Right renal pelvis (tissue), 4 donors: ENCODE measurements at places on chromosomes 13 and 19.

GRCh38 chr19:1935484-1936208 is 5.3 kb upstream of the CSNK1G2 start:
- DNase-seq, result no peak

GRCh38 chr13:43908156-43909126 is 28.7 kb downstream of the LACC1 start:
- peak; percentile 28 for DNase-seq

- no peak for DNase-seq
Observed at GRCh38 chr13:70385852-70386251, 277.6 kb upstream of the KLHL1 start.

- DNase-seq, result no peak
Observed at GRCh38 chr13:75161804-75162203, 320.2 kb downstream of the TBC1D4 start.

GRCh38 chr19:12793290-12794195 is 2.3 kb downstream of the JUNB start:
- DNase-seq, result no peak

- DNase-seq, result no peak
Observed at GRCh38 chr13:32200741-32201140, 114.4 kb downstream of the ZAR1L start.

GRCh38 chr19:6402837-6403608 is 10.1 kb upstream of the GTF2F1 start:
- DNase-seq, result no peak

DNA sequence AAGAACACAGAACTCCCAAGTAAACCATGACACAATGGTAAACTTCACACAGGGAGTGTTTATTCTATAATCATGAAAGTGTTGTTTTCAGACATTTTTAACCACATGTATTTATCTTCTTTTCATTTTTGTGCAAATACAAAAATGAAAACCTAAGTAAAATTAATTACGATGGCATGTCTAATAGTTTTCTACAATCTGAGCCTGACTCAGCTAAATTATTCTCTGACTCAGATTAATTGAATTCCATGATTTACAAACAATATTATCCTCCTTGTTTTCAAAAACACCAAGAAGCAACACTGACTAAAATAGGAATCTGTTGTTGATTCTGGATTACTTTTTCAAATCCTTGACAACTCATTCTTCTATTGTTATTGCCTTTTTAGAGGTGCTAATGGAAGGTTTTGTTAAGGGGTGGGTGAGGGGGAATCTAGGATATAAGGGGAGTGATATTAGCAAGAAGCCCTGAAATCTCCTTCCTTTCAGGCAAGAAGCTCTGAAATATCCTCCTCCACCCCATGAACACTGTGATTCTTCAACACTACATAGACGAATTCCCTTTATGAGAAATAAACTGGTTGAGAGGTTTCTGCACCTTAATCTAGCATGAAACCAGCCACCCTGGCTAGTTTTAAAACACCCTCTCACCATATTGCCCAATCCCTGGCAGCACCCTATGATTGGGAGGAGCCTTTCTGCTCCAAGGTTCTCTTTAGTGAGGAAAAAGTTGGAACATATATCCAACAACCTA is 1057.7 kb upstream of the PCDH20 start:
- no peak for DNase-seq

DNA sequence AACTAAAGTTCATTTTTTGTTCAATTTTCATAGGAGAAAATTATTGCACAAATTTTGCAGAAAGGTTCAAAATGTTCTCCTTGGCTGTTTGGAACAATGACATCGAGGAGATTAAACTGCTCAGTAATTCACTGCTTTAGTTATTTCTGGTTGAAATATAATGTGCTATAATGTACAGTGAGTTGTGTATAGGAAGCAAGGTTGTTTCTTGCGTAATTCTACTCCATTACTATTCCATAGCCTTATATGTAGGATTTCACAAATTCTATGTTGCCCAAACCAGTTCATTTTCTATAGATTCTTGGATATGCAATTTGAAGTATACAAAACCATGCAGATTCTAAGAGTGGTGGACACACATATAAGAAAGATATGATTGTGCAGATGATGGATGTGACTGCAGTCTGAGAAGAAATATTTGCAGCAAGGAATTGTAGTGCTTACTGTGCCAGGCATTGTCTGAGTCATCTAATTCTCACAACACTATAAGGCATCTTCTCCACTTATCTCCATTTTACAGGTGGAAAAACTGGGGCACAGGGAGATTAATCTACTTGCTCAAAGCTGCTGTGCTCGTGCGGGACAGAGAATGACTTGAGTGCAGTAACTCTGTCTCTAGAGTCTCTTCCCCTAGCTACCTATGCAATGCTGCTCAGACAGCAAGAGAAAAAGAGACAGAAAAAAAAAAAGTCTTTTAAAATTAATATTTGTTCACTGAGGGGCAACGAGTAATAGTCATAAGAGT is 515.5 kb downstream of the MYO16 start:
- DNase-seq, result no peak

DNA sequence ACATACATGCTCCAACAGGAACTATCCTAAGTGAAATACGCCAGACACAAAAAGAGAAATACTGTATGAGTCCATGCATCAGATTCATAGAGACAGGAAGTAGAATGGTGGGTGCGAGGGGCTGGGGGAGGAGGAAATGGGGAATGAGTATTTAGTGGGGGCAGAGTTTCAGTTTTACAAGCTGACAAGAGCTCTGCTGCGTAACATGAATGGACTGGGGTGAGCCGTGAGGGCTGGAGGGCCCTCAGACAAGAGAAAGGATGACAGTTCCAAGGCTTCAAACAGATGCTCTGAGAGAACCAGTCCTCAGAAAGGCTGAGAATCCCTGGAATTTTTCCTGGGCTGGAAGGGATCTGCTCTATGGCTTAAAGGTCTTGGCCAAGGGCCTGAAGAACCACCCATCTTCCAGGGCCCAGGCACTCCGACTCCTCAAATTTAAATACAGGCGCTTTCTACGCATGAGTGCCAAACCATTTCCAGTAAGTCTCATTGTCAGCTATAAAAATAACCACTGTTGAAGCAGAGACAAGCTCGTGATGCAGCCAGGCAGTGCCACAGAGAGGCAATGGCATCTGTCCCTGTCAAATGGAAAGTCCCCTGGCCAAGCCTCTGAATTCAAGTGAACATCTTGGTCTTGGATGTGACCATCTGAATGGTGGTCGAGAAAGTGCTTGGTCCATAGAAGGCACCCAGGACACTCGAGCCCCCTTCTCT is 17.5 kb downstream of the KLF2 start:
- no peak for DNase-seq

GRCh38 chr13:59494560-59494970 is 669.2 kb downstream of the DIAPH3 start:
- DNase-seq, result no peak

GRCh38 chr19:8214802-8215201 is 5.6 kb downstream of the CERS4 start:
- no peak for DNase-seq

GRCh38 chr13:77985866-77986636 is 67.4 kb upstream of the EDNRB start:
- no peak for DNase-seq

- no peak for DNase-seq
Observed at GRCh38 chr19:41492843-41493242, 49.9 kb downstream of the ERICH4 start.

DNA sequence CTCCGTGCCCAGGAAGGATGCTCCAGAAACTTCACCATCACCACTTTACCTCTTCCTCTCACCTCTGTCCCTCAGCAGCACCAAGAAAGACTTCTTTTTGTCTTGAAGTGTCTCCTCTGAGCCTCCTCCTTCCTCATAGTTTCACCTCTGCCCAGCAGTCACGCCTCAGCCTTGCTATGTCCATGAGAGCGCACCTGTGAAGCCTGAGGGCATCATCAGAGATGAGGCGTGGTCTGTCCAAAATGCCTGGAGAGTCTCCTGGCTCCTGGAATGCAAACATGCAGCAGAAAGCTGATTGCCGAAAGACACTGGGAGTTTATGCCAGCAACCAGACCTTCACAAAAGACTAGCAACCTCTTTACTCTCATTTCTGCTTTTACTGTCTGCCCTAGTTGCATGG is 336.6 kb downstream of the TEX29 start:
- DNase-seq, result no peak

GRCh38 chr13:105612541-105612940 is 922.9 kb downstream of the EFNB2 start:
- no peak for DNase-seq

DNA sequence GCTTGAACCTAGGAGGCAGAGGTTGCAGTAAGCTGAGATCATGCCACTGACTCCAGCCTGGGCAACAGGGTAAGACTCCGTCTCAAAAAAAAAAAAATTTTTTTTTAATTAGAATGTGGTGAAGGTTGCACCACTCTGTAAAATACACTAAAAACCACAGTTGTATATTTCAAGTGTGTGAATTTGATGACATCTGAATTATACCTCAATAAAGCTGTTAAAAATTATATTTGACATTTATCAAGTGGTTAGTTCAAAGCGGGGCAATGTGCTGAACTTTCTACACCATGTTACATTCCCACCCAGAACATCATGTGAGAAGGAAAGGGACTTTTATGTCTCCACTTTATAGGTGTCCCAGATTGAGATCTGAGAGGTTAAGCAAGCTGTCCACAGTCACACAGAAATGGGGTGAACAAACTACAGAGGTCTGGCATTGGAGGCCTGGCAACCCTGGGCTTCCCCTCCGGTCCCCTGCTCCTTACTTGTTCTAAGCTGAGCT is 5.9 kb upstream of the S1PR5 start:
- no peak for DNase-seq

DNA sequence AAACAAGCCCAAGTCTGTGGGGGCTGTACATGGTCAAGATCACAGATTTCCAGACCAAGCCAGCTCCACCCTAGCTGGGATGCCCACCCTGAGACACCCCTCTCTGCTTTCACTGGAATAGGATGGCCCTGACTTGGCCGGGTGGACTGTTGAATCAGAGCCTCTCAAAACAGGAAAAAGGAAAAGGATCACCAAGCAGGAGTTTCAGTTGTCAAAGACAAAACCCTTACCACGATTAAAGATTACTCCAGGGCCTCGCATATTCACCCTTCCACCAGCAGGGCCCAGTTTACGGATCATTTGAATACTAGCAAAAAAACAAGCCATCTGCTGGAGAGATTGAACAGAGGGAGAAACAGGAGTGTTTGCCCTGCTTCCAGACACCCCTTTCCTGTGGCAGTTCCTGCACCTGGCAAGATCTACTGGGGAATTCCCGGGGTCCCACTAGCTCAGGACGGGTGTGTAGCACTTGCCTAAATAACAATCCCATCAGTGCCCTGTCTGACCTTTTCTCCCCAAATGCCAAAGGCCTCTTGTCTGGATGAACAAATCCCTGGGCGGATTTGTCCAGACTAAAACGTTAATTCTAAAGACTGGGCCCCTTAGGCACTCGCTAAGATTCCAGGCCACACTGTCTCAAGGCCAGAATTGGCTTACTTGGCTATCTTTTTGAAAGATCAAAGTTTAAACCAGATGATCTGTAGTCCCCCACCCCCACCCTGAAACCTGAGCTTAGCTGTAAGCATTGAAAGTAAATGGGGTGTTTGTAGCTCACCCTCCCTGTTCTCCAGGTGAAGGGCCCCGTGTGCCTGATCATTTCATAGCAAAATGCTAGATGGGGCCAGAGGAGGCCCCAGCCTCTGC is 38.4 kb downstream of the ACTN4 start:
- DNase-seq, result no peak

GRCh38 chr13:43141685-43142084 is 118.3 kb downstream of the DNAJC15 start:
- no peak for DNase-seq

DNA sequence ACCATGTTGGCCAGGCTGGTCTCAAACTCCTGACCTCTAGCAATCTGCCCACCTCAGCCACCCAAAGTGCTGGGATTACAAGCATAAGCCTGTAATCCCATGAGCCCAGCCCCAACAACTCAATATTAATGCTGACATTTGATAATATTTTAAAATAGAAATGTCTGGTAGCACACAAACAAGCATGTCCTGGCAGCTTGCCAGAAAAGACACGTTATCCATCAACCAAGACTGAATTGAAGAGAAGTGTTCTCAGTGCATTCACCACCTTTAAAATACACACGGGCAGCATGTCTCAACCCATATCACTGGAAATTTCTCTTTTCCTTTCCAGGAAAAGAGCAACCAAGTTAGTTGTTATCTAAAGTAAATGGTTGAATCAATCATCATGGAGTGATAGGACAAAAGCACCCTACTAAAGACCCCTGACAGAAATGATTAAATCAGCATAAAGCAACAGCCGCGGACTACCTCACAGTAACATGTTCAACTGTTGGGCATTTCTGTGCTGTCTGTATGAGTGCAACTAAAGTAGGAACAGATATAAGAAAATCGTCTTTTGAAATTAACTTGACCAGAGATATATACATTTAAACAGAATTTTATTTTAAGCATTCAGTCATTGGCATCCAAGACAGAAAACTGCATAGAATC is 25.0 kb downstream of the LHFPL6 start:
- no peak for DNase-seq

DNA sequence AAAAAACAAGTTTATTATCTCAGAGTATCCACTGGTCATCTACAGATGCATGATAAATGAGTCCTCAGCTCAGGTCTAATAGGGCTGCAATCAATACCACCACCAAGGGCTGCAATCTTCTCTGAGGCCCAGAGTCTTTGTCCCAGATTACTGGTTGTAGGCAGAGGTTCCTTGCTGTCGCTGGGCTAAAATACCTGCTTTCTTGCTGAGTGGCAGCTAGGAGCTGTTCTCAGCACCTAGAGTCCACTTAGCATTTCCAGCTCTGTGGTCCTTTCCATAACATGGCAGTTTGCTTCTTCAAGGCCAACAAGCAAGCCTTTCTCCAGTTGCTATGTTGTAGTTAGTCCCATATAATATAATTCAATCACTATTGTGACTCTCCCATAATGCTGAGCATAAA is 351.3 kb downstream of the SLITRK1 start:
- no peak for DNase-seq

GRCh38 chr19:51686171-51686570 is 7.0 kb upstream of the SPACA6 start:
- no peak for DNase-seq

GRCh38 chr13:69109891-69110525 is 997.6 kb upstream of the ATXN8OS start:
- DNase-seq, result no peak

- no peak for DNase-seq
Observed at GRCh38 chr19:55146078-55146704, 2.8 kb downstream of the TNNT1 start.

- DNase-seq, result no peak
Observed at GRCh38 chr13:28313579-28313978, 175.2 kb downstream of the PAN3 start.

GRCh38 chr13:91193358-91193757 is 154.1 kb upstream of the MIR17HG start:
- no peak for DNase-seq

DNA sequence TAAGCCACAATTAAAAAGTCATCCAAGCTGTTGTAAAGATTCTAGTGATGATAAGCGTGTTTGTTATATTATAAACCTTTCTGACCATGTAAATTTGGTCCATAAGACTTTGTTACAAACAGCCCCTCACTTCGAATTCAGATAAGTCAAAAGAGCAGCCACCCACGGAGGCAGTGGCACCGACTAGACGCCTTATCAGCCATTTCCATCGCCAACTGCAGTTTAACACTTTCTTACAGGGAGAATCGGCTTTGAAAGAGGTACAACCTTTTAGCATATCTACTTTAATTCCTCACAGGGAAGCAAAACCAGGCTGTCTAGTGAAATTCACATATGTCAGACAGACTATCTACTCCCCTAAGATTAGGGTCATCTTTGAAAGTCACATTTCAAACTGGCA is 47.5 kb downstream of the SOX21 start:
- DNase-seq, result no peak

- DNase-seq, result no peak
Observed at GRCh38 chr19:50710094-50710493, 9.5 kb downstream of the SHANK1 start.

GRCh38 chr13:113410472-113411201 is 42.7 kb downstream of the ADPRHL1 start:
- peak; percentile 47 for DNase-seq

GRCh38 chr13:27279506-27279905 is 8.9 kb downstream of the RASL11A start:
- no peak for DNase-seq
